NCI-H446 (cell line): ENCODE measurements at places on chromosomes 4 and X.

GRCh38 chr4:179344861-179345260 lies 1902.6 kb upstream of the AGA start:
- no peak for DNase-seq

DNA sequence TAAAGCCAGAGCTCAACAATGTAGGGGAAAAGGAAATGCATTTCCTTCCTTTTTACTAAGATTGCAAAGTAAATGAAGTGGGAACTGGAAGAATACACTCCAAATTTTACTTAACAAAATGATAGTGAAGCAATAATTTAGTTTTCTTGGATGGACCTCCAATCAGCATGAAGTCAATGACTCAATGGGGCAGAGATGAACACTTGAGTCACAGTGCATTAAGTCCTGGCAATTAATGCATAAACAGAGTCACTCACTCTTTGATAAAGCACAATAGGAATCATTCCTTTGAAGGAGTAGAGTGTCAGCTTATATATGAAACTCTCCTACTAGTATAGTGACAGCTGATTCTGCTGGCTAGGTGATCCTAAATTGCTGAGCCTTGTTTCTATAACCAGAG lies 66.7 kb upstream of the FRAS1 start:
- DNase-seq: no peak

- DNase-seq: no peak
Observed at GRCh38 chrX:139816204-139816603, 108.2 kb upstream of the MCF2 start.

- no peak for DNase-seq
Observed at GRCh38 chr4:116520886-116521285, 564.5 kb downstream of the TRAM1L1 start.

DNA sequence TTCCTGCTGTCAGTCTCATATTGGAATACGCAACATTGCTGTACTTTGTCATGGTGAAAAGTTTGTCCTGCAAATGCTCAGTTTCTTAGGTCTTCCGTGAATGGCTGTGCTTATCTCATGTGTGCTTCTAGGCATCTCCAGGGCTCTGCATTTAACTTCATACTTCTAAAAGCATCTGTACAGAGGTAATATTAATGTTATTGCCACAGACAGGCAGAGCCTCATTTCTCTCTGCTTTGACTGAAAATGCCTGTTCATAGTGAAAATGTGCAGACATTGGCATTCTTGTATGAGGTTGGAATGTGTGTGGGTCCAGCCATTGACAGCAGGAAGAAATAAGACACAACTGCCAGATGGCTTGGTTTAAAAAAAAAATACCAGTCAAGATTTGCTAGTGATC lies 140.1 kb upstream of the TTC29 start:
- no peak for DNase-seq

- no peak for DNase-seq
Observed at GRCh38 chr4:158801066-158801465, 32.2 kb downstream of the FNIP2 start.

- DNase-seq: no peak
Observed at GRCh38 chr4:105061731-105062130, 84.9 kb upstream of the TET2 start.

- no peak for DNase-seq
Observed at GRCh38 chr4:70671091-70671490, 4.8 kb upstream of the JCHAIN start.

GRCh38 chr4:155207534-155208257 lies 740 bp upstream of the NPY2R start:
- no peak for DNase-seq

- DNase-seq: no peak
Observed at GRCh38 chr4:25442863-25443307, 65.8 kb downstream of the ANAPC4 start.

DNA sequence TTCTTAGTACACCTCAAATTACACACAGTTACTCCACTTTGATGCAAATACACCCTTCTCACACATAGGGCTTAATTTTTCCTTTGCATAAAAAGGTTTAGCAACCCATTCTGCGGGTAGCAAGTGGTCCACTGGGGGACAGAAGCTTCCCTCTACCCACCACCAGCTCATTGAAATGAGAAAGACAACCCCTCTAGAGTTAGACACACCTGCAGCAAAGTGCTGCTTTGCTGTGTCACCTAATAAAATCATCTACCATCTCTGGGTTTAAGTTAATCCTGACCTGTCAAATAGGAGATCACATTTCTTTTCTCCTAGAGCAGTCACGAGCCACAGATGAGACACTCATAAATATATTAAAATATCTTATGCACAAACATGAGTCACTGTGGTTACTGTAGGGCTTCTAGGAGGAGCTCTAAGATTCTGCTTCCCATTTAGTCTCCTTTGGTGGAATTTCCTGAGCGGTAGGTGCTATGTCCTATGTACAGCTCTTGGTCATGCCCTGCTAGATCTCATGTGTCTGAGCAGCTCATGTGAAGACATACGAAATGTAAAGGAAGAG lies 11.9 kb downstream of the BMX start:
- DNase-seq: no peak

GRCh38 chrX:57313583-57314215 lies 27.2 kb downstream of the FAAH2 start:
- no peak for DNase-seq

- no peak for DNase-seq
Observed at GRCh38 chr4:185634066-185634652, 98.9 kb upstream of the PDLIM3 start.

DNA sequence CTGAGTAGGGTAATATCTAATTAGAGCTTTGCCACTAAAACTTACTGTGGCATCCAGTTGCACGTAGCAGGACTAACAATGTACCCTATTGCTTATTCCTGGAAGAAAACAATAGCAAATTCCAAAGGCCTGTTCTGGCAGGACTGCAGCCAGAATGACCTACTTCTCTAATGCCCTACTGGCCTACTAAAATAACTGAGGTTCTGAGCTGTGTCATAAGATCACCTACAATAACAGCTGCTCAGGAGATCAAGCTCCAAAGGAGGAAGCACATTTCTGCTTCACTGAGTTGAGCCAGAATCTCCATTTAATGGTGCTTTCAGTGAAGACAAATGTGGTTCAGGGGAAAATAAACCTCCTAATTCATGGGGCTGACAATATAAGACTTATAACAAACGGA lies 42.2 kb upstream of the CXCL8 start:
- no peak for DNase-seq

DNA sequence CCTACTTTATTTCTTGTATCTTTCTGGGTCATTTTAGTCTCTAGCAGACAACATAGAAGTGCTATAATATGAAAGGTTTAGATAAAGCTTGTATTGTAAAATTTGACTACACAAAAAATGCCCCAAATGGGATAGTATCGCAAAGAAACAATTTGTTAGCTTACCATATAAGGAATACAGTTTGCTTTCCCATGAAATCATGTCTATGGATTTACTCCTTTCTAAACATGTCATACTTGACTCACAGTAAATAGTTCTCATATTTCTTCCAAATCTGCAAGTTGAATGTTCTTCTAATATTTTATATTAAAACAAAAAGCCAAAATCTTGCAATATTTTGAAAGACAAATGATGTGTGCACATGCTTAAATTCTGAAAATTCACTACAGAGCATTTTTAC lies 103.9 kb downstream of the PPA2 start:
- no peak for DNase-seq

DNA sequence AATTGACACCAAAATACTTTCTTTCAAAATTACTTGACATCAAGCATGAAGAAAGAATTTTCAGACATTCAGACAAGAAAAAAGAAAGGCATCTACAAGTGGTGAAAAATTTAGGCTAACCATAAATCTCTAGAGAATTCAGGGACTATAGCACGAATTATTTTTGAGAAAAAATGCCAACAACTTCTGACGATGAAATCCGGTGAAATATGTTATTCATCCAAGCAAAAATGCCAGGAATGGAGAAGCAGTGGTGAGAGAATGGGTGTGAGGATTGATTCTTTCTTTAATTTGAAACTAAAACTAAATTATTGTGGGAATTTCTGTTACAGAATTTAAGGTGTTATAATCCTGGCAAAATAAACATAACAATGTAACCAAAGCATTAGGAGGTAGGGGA lies 69.4 kb upstream of the SORBS2 start:
- no peak for DNase-seq

DNA sequence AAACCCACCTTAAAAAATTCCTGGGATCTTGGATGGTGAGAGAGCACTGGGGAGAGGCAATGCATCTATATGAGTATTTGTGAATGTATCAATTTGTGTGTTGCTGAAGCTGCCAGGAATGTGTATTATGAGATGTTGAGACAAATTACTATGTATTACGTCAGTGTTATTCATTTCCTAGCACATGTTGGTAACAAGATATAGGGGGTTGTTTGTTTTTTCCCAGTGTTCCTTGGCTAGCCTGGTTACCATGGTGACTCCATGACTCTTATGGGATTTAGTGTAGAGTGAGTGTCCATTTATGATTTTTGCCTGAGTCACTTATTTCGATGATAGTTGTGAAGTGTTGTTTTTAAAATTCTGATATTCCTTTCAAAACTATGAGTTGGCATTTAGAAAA lies 65.6 kb downstream of the RAB40A start:
- no peak for DNase-seq

DNA sequence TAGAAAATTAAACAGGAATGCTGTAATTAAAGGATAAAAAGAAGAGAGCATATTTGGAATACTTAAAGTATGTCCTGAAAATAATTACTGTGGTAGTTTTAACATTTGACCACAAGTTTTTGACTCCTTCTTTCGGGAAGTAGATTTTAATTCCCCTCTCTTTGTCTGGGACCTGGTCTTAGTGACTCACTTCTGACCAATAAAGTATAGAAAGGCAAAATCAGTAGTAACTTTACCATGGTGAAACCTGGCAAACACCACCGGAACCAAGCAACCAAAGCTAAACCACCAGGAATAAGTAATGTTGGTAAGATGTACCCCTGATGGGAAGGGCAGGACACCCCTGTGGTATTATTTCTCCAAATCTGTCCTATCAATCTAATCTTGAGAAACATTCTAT lies 314.8 kb downstream of the PDHA2 start:
- no peak for DNase-seq

DNA sequence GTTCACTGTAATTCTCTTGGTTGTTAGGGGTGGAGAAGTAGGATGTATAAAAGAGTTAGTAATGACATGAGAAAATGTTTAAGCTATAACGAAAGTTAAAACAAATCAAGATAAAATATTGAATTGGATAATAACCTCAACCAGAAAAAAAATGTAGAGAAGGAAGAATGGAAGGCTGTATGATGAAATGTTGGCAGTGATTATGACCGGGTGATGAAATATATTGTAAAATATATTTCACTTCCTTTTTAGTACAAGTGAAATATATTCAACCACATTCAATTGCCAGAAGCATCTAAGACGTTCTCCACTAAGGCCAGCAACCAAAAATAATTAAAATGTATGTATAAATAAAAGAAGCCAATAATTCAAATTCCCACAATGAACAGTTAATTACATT lies 309.3 kb upstream of the FGF13 start:
- no peak for DNase-seq

DNA sequence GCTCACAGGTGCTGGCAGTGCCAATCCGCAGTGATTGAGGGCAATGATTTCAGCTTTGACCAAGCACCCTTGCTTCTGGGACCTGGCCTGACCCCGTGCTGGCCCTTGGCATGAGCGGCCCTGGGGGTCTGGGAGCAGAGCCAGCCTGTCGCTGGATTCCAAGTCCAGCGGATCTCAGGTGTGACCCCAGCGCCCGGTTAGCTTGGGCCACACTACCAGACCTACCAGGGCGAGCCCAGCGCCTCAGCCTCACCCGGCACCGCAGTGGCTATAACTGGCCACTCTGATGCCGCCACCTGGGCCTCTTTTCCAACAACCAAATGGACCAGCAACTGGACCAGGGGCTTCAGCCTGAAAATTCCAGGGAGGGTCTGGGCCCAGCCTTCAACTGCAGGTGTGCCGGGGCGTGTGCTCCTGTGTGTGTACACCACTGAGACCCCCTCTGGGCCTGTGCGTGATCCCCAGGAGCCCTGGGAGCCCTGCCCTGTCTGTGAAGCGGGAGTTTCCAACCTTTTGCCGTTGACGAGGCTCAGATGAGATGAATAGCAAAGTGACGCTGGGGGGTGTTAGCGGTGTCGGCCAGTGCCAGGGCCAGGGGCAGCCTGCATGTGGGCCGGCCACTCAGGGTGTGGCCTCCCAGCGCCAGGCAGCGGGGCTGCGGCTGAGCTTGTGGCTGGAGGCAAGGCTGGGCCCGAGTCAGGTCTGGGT lies 658 bp downstream of the SH3TC1 start:
- DNase-seq: no peak

DNA sequence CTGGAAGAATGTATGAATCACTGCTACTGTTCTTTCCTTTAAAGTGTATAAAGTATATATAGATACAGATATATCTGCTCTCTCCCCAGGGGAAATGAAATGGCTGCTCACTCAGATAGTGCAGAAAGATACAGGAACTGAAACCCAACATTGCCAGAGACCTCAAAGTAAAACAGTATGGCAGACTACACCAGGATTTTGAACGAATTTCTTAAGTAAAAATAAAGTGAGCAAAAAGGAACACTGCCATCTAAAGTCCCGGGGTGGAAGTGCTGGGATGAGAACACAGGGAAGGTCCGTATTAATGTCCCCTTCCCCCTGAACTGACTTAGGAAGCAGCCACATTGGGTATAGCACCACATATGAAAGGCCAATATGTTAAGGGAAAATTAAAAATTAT lies 93.4 kb downstream of the TMA16 start:
- DNase-seq: no peak

- peak; percentile 10 for DNase-seq
Observed at GRCh38 chr4:104896660-104897645, 249.7 kb upstream of the TET2 start.

DNA sequence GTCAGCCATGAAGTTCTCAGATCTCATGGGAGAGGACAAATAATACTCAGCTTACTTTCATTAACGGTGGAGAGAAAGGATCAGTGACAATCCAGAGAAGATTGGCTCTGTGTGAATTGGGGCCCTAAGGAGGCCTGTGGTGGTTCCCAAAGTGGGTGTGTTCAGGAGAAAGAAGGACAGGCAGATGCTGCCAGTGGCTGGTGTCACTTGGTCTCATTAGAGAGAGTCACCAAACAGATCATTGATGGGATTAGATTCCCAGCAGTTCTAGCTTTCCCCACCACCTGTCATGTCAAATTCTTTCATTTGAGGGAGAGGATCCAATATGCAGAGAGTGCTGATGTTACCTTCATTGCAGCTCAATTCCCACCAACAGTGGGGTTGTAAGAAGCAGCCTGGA lies 8.0 kb downstream of the SMPX start:
- DNase-seq: no peak

GRCh38 chr4:122623637-122624166 lies 2.8 kb upstream of the IL21 start:
- DNase-seq: no peak

- DNase-seq: peak; percentile 36
Observed at GRCh38 chr4:120922381-120923206, at the start of gene PRDM5. PRDM5 (minus strand) TSS chr4:120922726; CDS start chr4:120922608, 118 bp downstream.

GRCh38 chrX:32496671-32497070 lies 714.7 kb downstream of the DMD start:
- DNase-seq: no peak

GRCh38 chr4:24121395-24122175 lies 231.7 kb upstream of the PPARGC1A start:
- no peak for DNase-seq

- DNase-seq: no peak
Observed at GRCh38 chrX:109707319-109707718, 25.7 kb downstream of the ACSL4 start.

- DNase-seq: no peak
Observed at GRCh38 chrX:73214426-73215094, at the start of gene NAP1L2. NAP1L2 (minus strand) TSS chrX:73214851; CDS start chrX:73214492, 359 bp downstream.

- DNase-seq: no peak
Observed at GRCh38 chr4:74570095-74570494, 125.2 kb downstream of the AREG start.

GRCh38 chr4:26369132-26369531 lies 48.3 kb downstream of the RBPJ start:
- no peak for DNase-seq
